SW 1271 (cell line): ENCODE measurements at places on chromosomes 7 and 10.

- DNase-seq, result no peak
These were observed 67.3 kb upstream of the NPY start for GRCh38 chr7:24216576-24217125.

DNA sequence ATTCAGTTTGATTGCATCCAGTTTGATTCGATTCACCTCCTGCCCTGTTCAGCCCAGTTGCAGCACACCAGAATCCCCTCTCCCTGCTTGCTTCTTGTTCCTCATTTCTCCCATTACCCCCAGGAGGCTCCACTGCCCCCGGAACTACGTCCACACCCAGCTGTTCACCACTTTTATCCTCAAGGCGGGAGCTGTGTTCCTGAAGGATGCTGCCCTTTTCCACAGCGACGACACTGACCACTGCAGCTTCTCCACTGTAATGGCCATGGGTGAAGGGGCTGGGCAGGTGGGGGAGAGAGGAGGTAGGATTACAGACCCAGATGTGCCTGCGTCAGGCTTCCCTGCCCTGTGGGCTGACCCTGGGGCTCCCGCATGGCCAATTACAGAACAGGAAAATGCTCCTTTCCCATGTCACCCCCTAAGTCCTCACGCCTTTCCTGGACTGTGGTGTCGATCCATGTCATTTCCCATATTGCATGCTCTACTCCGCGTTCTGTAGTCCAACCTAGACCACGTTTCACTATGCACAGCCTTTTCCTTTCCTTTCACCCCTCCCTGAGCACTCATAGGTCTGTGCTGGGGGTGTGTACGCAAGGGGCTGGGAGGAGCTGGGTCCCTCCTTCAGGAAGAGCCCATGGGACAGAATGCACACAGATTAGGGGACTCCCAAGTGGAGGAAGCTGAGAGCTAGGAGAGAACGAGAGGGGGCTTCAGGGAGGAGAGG is 8.2 kb downstream of the GHRHR start:
- no peak for DNase-seq

DNA sequence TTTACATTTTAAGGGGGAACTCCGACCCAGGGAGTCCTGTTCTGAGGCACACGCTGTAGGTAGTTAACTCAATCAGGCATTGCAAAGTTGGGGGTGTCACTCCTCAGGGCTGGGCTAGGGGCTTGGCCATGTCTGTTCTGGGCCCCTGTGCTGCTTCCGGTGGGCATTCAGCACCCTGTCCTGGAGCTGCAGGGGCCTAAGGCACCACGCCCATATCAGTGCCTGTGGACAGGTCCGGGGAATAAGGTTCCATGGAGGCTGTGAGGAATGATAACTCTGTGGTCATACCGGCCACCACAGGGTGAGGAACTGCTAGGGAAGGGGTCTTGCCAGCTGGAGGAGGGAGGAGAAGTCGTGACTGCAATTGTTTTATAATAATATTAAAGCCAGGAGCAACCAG is 539.1 kb upstream of the FOXK1 start:
- no peak for DNase-seq

DNA sequence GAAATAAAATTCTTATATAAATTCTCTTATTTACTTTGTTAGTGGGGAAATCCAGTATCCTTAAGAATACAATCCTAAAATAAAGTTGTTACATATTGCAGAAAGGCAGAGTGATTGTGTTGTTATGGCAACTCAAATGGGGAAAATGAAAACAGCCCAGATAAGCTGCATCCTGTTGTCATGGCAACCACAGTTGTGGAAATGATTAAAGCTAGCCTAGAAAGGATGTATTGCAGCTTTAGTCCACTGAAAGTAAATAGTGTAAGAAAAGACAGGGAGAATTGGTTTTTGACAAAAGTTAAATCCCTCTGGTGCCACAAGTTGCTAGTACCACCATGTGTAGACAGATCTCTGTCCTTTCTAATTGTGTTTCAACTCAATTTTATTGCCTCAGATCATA is 43.2 kb downstream of the BTRC start:
- DNase-seq, result peak; percentile 49

- DNase-seq, result no peak
These were observed 112.9 kb downstream of the HIP1 start for GRCh38 chr7:75625868-75626267.

DNA sequence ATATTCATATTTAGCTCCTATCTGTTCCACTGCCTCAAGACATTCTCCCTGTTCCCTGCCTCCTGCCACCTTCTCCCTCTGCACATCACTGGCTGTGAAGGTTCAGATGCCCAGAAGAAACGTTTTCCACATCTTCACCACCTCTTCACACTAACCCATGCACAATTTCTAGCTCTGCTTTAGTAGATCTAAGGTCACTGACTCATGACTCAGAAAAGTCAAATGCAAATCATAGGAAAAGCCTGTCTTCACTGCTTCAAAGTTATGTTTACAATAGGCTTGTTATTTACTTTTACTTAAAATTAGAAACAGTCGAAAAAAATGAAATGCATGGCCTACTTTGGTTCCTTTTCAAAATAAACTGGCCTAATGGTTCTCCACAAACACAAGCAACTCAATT is 2.5 kb downstream of the SCRN1 start:
- DNase-seq, result no peak

DNA sequence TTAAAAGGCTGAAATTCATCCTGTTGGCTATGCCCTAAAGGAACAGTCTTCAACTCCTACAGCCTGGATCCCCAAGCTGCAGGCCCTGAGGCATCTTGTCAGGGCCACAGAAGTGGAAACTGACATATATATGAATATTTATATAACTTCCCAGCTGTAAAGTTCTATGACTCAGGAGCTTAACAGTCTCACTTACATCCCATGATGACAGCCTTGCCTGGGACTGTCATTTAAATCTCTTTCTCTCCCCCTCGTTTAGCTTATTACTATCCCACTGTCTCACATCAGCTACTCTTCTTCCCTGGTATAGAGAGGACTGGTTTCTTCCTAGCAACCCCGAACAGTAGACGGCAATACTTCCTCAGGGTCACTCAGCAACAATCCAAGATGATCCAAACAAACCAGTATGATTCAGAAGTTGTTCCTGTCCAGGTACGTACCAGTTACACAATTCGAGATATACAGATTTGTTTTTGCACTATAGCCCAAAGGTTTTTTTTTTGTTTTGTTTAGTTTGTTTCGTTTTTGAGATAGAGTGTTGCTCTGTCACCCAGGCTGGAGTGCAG is 22.7 kb downstream of the KIAA1549 start:
- no peak for DNase-seq

- DNase-seq, result no peak
These were observed 310.0 kb downstream of the HPSE2 start for GRCh38 chr10:98925651-98926050.

DNA sequence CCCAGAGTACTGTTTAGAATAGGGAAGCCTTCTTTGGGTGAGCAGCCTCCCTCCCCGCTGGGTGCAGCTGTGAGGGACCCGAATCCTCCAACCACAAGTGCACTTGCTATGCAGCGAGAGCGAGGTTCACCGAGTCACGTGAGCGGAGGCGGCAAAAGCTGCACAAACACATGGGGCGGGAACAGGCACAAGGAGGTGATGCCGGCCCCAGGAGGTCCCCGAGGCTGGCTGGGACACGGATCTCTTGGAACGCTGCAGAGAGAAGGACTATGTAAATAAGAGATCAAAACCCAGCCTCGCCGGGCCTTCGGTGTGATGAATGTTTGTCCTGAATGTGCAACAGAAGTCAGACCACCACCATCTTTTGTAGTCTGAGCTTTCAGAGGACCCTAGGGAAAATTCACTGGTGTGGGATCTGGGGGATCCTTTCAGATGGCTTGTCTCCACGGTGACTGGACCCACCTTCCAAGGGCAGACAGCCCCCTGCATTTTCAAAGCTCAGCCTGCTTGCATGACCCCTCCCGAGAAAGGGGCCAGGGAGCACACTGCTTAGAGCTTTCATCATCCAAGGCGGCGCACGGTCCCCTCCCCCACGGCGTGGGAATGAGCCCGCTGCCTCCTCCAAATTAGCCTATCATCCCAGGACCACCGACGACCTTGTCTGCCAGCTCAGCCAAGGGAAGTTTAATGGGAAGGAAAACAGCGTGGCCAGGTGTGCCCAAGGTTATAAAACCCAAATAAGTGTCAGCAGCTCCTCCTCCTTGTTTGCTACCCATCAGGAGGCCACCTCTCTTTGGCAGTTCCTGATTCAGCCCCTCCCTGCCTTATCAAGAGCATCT is 327.7 kb downstream of the CXCL12 start:
- no peak for DNase-seq
